ENCODE measurements at places on chromosomes 16 and 17. TPM values are rescaled to one million over a fixed set of nuclear protein-coding genes. Genes with fewer than 3 reads are reported as not detected.

DNA sequence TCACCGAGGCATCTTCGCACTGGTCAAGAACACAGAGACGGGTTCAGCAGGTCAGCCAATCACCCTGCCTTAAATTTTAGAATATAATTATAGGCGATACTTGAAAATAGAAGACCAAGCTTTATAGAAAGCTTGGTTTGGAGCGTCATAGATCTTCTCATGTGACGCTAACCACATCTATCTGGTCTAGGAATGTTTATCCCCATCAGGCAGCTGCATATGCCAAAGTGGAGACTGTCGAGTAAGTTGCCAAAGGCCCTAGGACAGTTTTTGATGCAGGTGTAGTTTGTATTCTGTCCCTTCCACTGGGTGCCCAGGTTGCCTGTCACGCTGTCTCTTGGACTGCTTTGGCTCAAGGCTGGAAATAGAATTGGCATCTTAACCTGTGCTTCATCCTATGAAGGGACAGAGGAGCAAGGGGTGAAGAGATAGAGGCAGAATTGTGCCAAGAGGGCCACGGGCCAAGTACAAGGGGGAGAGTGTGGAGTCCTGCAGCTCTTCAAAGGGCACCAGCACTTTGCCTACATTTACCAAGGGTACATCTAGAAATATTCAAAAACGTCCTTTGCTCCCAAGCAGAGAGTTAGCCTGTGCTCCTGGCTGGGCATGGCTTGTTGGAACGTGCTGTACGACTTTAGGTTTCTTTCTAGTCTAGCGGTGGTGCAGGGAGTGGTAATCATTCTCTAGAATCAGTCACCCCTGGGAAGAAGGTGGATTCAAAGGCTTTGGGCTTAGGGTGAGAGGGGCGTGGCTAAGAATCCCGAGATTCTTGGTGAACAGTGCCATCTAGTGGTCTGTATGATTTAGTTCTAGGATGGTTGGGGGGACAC, 5.3 kb upstream of the WIPI1 start:
- no peaks in the 10 kb centered on the region for H3K36me3 ChIP-seq
- peaks cover 53% of the 10 kb centered on the region for H3K4me1 ChIP-seq
- DNase-seq = peak; percentile 59

GRCh38 chr16:12584488-12585233, 219.0 kb downstream of the CPPED1 start:
- H3K4me1 ChIP-seq = no peaks in the 10 kb centered on the region
- no peaks in the 10 kb centered on the region for H3K27me3 ChIP-seq
- no peak for DNase-seq
- H3K27ac ChIP-seq = no peak overlapping the region

DNA sequence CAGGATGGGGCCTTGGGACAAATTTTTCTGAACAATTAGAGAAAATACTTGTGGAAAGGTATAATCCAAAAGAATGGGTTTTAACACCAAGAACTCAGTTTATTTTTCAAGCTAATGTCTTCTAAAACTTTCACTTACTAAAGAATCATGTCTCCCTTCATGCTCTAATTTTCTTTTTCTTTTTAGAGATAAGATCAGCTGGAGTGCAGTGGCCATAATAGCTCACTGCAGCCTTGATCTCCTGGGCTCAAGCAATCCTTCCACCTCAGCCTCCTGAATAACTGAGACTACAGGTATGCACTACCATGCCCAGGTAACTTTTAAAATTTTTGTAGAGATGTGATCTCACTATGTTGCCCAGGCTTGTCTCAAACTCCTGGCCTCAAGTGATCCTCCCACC, 5.5 kb downstream of the OR4D1 start:
- DNase-seq = peak; percentile 29
- peaks cover 8% of the 10 kb centered on the region for H3K27me3 ChIP-seq
- peak overlapping the region; percentile 66 for H3K27ac ChIP-seq
- peaks cover 42% of the 10 kb centered on the region for H3K4me1 ChIP-seq
- H3K36me3 ChIP-seq = no peaks in the 10 kb centered on the region

- peak overlapping the region; percentile 82 for H3K27ac ChIP-seq
- peaks cover 13% of the 10 kb centered on the region for H3K4me1 ChIP-seq
- DNase-seq = no peak
Observed at GRCh38 chr16:71288570-71288889, 672 bp downstream of the CMTR2 start.

DNA sequence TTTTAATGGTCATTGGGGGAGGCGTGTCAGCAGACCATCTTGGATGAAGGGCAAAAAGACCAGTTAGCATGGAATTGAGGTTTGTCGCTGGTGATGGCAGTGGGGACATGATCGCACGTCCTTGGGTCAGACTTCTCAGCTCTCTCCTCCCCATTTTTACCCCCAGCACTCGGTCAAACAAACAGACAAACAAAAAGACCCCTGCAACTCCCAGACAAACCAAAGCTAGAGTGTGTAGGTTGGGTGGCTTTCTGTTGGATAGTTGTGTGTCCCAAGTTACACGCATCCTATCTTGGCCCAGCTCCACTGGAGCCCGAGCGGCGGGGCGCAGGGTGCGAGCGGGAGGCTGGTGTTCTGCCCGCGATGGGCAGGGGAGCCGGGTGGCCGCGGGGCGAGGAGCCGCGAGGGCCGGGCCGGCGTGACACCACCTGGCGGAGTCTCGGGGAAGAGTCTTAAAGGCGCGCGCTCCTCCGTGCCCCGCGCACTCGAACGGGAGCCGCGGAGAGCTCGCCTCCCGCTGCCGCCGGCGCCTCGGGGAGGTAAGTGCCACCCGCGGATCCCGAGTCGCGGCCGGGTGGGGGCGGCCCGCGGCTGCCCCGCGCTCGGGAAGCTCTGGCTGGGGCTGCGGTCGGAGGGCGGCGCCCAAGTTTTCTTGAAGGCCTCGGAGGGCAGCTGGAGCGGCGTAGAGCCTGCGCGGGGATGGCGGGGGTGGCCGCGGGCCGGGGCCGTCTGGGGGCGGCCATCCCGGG, 18.5 kb upstream of the NTN1 start:
- no peaks in the 10 kb centered on the region for H3K36me3 ChIP-seq
- H3K4me3 ChIP-seq = no peak overlapping the region
- no peak for DNase-seq

DNA sequence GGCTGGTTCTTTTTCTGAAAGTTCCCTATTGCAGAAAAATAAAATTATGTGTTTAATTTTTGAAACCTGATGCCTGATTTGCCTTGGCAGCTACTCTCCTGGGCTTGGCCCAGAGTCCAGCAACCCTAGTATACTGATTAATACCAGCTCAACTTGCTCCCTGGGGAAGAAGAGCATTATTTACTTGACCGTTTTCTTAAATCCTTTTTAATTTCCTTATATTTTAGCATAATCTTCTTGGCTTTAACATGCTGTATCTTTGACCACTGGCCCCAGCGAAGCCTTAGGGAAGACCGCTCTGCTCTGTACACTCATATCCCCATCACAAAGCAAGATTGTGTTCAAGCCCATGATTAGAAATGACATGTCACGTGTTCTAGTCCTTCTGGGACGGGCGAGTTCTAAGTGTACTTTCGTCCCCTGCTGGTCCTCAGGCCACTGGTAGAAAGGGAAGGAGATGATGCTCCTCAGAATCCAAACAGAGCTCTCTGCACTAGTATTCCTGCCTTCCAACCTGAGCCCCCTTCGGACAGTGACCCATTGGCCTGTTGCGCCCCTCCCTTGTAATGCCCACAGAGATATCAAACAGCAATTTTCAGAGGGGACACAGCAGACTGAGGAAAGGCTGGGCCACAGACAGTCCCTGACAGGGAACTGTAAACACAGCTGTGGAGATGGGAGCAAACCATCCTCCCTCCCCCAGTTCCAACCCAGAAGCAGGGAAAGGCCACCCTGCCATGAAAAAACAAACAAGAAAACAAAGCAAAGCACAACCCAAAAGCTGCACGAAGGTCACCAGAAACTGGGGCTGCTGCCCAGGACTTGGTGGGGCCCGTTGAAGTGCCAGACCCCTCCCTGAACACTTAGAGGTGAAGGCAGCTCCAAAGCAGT, 4.3 kb upstream of the EZH1 start:
- peaks cover 8% of the 10 kb centered on the region for H3K4me1 ChIP-seq
- no peak for DNase-seq
- no peak overlapping the region for H3K27ac ChIP-seq
- H3K4me3 ChIP-seq = no peak overlapping the region
- H3K27me3 ChIP-seq = peaks cover 6% of the 10 kb centered on the region
- H3K36me3 ChIP-seq = no peaks in the 10 kb centered on the region

GRCh38 chr16:9946022-9946720, 236.1 kb downstream of the GRIN2A start:
- H3K27me3 ChIP-seq = no peaks in the 10 kb centered on the region
- H3K4me3 ChIP-seq = no peak overlapping the region
- no peaks in the 10 kb centered on the region for H3K4me1 ChIP-seq
- no peak overlapping the region for H3K27ac ChIP-seq
- H3K36me3 ChIP-seq = no peaks in the 10 kb centered on the region

DNA sequence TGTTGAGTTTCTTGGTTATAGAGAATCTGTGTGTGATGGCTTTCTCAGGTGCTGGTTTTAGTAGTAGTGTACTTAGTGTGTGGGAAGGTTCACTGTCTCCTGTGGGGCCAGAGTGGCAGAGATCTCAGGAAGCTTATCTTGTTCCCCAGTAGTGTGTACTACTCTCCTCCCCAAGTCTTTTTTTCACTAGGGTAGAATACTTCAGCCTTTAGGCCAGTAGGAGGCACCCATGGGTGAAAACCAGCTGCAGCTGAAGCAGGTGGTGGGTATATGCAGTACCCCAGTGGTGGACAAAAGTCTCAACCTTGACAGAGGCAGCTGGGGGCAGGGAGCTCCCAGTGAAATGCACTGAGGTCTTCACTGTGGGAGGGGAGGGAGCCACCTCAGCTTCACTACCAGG, 109.9 kb downstream of the PHKB start:
- no peak for DNase-seq
- H3K4me3 ChIP-seq = no peak overlapping the region
- no peaks in the 10 kb centered on the region for H3K36me3 ChIP-seq
- H3K27ac ChIP-seq = no peak overlapping the region
- no peaks in the 10 kb centered on the region for H3K27me3 ChIP-seq

DNA sequence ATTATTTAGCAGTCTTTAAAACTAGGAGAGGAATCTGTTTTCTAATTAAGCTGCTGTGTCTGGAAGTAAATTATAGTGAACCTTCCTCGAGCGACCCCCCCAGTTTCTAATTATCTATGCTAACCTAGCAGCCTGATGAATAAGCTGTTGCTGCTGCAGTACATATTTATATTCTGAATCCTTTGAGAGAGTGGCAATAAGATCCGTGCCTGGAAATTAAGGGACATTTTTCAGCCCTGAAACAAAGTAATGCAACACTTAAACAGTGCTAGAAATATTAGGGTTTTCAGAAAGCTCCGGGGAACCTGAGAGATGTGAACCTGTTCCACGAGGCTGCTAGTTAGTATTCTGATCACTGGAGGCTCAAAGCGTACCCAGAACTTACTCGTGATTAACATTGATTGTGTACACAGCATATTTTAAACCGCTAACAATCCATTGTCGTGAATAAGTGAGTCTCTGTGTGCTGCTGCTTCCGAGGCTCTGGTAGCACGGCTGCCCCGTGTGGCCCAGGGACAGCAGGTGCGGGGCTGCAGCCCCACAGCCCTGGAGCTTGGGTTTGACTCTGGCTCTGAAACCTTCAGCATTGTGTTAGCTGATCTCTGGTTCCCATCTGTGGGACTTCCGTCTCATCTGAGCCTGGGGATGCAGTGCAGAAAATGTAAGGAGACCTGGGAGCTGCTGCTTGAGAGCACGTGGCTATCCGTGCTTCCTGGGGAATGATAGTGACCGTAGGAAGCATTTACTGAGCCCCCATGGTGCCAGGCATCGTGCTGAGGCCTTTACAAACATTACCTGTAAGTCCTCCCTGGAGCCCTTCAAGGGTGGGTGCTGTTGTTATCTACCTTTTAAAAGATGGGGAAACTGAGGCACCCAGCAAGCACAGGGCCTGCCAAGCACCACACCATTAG, 190.9 kb upstream of the CHMP6 start:
- DNase-seq = no peak
- H3K36me3 ChIP-seq = peaks cover 2% of the 10 kb centered on the region
- H3K4me3 ChIP-seq = no peak overlapping the region
- no peaks in the 10 kb centered on the region for H3K27me3 ChIP-seq

GRCh38 chr16:17364319-17365210, 106.2 kb downstream of the XYLT1 start:
- H3K27me3 ChIP-seq = no peaks in the 10 kb centered on the region
- DNase-seq = peak; percentile 56
- peak overlapping the region; percentile 65 for H3K4me3 ChIP-seq
- H3K36me3 ChIP-seq = no peaks in the 10 kb centered on the region

Gene P2RX5
- total RNA-seq = 16.7 TPM

Gene SOX15
- not detected for total RNA-seq

Gene PRDM7
- total RNA-seq = not detected

Gene TNFRSF17
- not detected for total RNA-seq

Gene TEKT5
- total RNA-seq = not detected
